ENCODE measurements at places on chromosomes 11 and 22. TPM values are rescaled to one million over a fixed set of nuclear protein-coding genes. Genes with fewer than 3 reads are reported as not detected.

Gene DSCAML1
- total RNA-seq, result 2.0 TPM

Gene VPS11
- total RNA-seq, result 20.2 TPM

Gene NAALAD2
- 49.1 TPM for total RNA-seq

Gene MMP12
- total RNA-seq, result 3.8 TPM

Gene MCAT
- total RNA-seq, result 6.3 TPM

Gene F2
- total RNA-seq, result not detected

Gene IRF7
- 9.8 TPM for total RNA-seq

Gene INS
- total RNA-seq, result not detected

Gene RFPL1
- total RNA-seq, result not detected

Gene MPEG1
- total RNA-seq, result 13.7 TPM

Gene EFEMP2
- 43.3 TPM for total RNA-seq

Gene KIRREL3
- 1.0 TPM for total RNA-seq

Gene TOLLIP
- total RNA-seq, result 13.6 TPM

Gene MUC6
- total RNA-seq, result not detected

Gene ZNF280A
- not detected for total RNA-seq

Gene MAPK11
- total RNA-seq, result 4.1 TPM

Gene SCGB1D4
- total RNA-seq, result not detected

Gene PDGFD
- total RNA-seq, result 26.0 TPM

Gene SCGB1D2
- total RNA-seq, result not detected

Gene CRYBB3
- total RNA-seq, result not detected

Gene DCHS1
- 49.2 TPM for total RNA-seq

Gene GLYATL1
- total RNA-seq, result 0.79 TPM

Gene OR8H3
- not detected for total RNA-seq
